ENCODE measurements at places on chromosomes 13 and 19.

GRCh38 chr19:28445826-28446225 lies 767.1 kb downstream of the UQCRFS1 start:
- no peak for DNase-seq

GRCh38 chr13:92807966-92808365 lies 418.6 kb upstream of the GPC6 start:
- no peak for DNase-seq

- DNase-seq: no peak
These were observed 39.3 kb upstream of the GPR183 start for GRCh38 chr13:99346335-99347042.

DNA sequence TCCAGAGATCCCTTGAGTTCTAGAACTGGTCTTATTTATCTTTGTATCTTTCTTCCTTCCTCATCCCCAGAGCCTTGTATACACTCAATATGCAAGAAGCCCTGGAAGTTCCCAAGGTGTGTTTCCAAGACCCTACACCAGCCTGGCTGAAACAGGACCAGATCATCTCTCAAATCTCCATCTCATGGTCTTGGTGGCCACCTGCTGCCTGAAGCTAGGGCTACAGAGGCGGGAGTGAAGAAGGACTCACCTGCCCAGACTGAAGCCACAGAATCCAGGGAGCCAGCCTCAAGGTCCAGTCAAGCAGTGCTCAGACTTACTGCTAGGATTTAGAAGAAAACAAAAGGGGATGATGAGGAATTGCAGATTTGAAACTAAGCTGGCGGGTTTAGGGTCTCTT lies 6.1 kb upstream of the CYSLTR2 start:
- no peak for DNase-seq

- no peak for DNase-seq
These were observed 25.4 kb downstream of the RAB20 start for GRCh38 chr13:110536006-110536693.

GRCh38 chr19:7622933-7623685 lies 6.2 kb downstream of the XAB2 start:
- no peak for DNase-seq

- no peak for DNase-seq
These were observed 22.1 kb upstream of the SERP2 start for GRCh38 chr13:44351505-44351854.

DNA sequence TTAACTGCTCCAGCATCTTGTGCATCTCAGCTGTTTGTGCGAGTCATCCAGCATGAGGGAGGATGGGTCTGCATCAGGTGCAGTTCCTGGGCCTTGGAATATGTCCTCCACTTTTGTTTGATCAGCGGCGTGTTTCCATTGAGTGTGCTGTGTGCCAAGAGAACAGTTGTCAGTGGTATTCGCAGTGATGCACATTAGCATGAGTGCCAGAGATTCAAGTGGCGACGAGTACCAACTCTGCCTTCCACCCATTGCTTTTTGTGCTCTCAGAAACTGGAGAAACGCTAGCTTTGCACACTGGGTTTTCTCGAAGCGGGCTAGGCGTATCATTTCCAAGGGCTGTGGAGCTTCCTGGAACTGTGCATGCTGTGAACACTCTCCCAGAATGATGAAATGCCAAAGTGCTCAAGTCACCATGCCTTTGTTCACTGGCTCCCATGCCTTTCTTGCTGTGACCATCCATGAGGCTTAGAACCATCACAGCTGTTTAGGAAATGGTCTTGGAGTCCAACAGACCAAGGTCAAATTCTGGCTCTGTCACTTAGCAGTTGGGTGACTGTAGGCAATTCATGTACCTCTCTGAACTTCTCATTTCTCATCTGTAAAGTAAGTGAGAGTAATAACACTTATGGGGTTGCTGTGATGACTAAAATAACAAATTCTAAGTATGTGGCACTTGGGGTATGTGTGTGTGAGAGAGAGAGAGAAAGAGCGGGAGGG lies 18.4 kb downstream of the LRCH1 start:
- DNase-seq: no peak

DNA sequence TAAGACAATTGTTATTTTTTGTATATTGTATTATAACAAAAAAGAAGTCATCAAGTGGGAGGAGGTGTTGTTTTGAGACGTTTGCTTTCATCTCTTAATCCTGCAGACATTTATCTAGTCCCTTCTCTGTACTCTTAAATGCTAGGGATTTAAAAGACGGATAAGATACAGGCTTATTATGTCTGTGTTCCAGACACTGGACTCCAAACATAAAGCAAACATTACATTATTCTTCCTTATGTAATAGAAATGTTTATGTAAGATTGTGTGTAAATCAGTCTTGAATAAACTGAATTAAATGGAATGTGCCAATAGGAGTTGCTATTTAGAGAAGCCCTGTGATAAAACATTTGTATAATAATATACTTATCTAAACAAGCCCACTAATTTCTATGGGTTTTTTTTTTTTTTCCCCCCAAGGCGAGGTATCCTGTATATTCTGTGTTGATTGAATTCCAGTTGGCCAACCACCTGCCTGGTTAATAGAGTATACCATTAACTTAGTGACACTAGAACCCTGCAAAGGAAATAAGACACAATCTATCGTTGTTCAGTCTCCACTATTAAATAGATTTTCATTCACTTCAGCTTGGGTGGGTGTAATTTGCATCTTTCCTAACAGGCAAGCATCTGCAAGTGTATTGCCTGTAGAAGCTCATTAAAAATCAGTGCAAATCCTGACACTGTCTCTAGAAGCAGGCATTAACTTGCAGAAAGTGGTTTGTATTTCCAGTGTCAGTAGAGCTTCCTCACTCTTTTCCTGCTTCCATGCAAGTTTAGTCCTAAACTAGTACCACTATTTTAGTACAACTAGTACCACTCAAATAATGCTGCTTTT lies 69.0 kb downstream of the LRCH1 start:
- no peak for DNase-seq

DNA sequence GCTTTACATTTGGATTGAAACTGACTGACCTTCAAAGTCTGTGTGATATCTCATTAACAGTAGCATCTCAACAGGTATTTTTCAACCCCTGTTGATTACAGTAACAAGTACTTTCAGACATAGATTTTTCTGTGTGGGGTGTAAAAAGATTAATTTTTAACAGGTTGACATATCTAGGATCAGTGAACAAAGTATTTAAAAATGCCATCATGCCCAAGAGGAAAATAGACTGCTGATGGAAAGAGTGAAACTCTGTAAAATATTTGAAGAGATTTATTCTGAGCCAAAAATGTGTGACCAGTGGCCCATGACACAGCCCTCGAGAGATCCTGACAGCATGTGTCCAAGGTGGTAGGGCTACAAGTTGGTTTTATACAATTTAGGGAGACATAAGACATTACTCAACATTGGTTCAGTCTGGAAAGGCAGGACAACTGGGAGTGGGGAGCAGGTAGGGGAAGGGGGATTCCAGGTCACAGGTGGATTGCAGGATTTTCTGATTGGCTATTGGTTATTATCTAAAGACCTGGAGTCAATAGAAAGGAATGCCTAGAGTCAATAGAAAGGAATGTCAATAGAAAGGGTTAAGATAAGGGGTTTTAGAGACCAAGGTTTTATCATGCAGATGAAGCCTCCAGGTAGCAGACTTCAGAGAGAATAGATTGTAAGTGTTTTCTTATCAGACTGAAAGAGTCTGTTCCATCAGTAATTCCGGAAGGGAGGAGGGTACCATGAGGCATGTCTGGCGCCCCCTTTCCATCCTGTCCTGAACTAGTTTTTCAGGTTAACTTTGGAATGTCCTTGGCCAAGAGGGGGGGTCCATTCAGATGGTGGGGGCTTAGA lies 29.1 kb downstream of the TNFRSF19 start:
- no peak for DNase-seq

- no peak for DNase-seq
These were observed 1.6 kb downstream of the DIAPH3 start for GRCh38 chr13:60162096-60162495.

DNA sequence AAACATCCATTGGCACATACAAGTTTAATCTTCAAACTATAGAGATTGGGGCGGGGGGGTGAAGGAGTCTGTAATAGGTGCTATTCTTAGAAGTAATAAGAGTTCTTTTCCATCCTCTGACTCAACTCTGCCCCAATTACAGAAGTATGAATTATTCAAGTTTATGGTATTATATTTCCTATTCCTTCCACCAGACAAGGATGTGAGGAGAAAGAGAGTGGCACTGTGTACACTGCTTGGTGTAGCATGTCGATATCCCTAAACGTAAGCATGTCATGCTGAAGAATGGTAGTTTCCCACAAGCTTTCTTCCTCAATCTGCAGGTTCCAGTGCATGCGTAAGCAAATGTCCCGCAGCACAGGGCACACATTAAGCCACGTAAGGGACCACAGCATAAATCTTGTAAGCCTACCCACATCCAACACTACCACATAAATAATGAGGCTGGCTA lies 14.1 kb downstream of the BRD4 start:
- DNase-seq: peak; percentile 48

GRCh38 chr13:91145571-91146205 lies 201.8 kb upstream of the MIR17HG start:
- no peak for DNase-seq

- DNase-seq: no peak
These were observed 26.3 kb downstream of the STARD13 start for GRCh38 chr13:33259296-33259695.

GRCh38 chr13:28159057-28159456 lies 20.7 kb downstream of the PAN3 start:
- DNase-seq: no peak

- no peak for DNase-seq
These were observed 24.5 kb downstream of the TEX101 start for GRCh38 chr19:43439032-43439708.

DNA sequence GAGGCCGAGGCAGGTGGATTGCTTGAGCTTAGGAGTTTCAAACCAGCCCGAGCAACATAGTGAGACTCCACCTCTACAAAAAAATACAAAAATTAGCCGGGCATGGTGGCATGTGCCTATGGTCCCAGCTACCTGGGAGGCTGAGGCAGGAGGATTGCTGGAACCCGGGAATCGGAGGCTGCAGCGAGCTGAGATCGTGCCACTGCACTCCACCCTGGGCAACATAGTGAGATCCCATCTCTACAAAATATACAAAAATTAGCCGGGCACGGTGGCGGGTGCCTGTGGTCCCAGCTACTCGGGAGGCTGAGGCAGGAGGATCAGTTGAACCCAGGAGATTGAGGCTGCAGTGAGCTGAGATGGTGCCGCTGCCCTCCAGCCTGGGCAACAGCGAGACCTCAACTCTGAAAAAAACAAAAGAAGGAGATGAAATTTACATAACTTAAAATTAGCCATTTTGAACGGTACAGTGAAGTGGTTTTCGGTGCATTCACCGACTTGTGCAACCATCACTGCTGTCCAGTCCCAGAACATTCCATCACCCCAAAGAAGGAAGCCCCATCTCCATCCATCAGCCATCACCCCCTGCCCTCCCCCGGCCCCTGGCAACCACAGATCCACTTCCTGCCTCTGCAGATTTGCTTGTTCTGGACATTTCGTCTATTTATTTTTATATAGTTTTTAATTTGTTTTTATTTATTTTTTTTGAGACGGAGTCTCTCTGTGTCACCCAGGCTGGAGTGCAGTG lies 1.6 kb upstream of the AZU1 start:
- no peak for DNase-seq

- no peak for DNase-seq
These were observed 37.1 kb downstream of the ZNF146 start for GRCh38 chr19:36252047-36252446.

DNA sequence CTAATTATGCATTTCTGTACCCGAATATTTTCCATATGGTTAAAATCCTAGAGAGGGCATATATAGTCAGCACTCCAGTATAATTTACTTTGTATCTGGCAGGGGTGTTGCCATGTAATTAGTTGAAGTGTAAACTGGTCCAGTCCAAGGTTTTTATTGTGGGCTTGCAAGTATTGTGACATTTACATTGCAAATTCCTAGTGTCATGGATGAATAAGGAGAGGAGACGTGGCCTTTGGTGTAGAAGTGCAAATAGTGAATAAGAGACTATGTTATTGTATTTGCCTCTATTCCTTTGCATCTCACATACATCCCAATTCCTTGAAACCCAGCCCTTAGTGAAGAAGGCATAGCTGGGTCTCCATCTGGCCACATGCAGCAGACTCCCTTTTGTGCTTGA lies 330.6 kb downstream of the ATP8A2 start:
- DNase-seq: no peak

DNA sequence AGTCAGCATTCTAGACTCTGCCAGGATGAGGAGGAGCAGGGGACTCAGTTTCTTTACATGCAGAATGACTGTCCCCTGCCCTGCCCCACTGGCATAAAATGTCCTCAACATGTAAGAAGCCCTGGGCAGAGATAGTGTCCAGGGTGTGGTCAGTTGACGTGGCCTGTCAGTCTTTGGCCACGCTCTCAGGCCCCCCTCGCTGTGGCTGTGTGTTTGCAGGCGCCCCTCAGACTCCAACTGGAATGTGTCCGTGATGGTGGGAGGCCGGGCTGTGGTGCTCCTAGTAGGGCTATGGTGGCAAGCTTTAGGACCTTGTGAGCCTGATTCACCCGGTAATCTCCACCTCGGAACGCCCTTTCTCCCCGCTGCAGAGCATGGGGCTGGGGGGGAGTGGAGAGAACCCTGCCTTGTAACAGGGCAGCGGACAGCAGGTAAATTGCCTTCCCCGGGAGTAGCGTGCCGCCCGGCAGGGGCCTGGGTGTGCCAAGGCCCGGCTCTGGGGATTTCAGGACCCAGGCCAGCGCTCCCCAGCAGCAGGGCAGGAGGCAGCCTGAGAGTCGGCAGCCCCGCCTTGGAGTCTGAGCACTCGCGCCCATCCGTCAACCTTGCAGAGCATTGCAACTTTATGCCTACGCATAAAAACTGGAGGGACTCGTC lies 62.3 kb downstream of the CHST8 start:
- DNase-seq: no peak

Data from GM12878 (cell line).